ENCODE measurements at places on chromosomes 16 and 17.

- DNase-seq: no peak
These were observed 133.1 kb downstream of the ANKRD11 start for GRCh38 chr16:89357055-89357816.

DNA sequence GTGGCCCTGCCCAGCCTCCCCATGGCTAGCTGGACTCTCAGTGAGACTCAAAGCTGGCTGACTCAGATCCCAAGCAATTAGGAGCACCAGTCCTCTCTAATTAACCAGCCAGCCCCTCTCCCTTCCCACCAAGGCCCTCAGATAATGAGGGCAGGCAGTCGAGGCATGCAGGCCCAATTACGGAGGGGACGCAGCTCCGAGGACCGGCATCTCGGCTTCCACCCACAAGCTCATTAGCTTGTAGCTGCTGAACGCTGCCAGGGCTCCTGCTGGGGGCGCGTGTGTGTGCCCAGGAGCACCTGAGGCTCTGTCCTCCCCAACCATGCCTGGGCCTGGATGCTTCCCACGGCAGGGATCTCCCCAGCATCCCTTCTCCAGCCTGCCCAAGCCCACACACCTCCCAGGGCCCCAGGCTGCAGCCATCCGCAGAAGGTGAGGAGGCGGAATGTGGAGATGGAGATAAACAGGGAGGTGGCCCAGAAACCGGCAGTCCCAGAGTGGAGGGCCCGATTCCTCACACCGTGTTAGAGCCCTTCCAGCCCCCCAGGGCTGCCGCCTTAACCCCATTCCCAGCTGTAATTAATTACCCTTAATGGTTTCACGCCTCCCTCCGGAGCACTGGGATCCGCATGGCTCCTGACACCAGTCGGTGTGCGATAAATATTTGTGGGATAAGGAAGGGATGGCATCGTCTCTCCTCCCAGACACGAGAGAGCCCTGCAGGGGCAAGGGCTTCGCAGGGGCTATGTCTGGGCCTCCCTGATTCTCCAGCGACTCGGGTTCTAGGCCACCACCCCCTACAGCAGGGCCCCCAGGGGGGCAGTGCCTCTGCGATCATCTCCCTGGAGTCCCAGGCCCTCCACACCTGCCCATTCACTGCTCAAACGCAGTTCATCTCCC is 42.2 kb downstream of the RPH3AL start:
- DNase-seq: no peak

DNA sequence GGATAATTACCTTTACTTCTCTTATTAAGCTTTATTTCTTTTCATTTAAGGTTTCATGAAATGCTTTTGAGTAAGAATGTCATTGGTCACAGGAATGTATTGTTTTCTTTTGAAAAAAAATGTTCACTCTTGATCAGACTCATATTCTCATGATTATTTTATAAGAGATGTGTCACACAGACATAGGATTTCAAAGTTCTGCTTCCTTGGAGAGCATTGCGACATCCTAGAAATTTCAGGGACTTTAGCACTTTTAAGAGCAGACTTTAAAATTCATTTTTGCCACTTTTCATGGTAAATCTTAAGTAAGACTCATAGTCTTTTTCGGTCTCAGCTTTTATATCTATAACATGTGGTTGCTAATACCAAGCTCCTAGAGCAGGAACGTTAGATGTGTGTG is 314.7 kb downstream of the CDH8 start:
- no peak for DNase-seq

- no peak for DNase-seq
These were observed 18.0 kb downstream of the CFDP1 start for GRCh38 chr16:75415169-75415905.

DNA sequence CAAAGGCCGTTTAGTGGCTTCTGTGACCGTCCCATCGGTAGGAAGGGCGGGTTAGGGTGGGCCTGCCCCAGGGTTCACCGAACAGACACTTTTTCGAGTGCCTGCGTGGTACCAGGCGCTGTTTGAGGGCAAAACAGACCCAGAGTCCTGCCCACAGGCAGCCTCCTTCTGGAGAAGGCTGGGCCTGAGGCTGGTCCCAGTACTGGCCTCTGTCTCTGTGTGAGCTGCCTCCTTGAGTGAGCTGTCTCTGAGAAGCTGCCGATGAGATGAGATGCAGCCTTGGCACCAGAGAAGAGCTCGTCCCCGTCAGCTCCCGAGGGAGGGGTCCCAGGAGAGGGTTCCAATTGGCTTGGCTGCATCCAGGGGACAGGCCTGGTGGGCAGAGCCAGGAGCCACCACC is 53.1 kb downstream of the NKD1 start:
- no peak for DNase-seq

Measured in cortex of kidney (tissue), 1 donor.